ENCODE measurements at places on chromosomes 2 and 18.

GRCh38 chr2:228067309-228067708 is 114.2 kb downstream of the SPHKAP start:
- no peak for DNase-seq

GRCh38 chr2:98219152-98219551 is 127.1 kb upstream of the CNGA3 start:
- no peak for DNase-seq

DNA sequence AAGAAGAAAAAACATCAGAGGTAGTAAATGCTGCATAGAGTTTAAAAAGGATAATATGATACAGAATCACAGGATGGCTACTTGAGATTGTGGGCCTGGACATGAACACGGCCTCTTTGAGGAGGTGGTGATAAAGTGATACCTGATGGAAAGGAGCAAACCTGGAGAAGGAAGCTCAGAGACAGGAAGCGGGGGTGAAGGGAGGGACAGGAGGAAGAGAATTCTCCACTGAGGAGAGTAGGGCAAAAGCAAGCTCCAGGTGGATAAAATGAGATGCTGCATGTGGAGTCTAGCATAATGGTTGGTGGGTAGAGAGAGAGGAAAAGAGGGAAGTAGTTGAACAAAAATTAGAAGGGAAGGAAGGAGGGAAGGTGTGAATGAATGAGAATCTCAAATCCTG is 77.0 kb upstream of the GALNT3 start:
- no peak for DNase-seq

DNA sequence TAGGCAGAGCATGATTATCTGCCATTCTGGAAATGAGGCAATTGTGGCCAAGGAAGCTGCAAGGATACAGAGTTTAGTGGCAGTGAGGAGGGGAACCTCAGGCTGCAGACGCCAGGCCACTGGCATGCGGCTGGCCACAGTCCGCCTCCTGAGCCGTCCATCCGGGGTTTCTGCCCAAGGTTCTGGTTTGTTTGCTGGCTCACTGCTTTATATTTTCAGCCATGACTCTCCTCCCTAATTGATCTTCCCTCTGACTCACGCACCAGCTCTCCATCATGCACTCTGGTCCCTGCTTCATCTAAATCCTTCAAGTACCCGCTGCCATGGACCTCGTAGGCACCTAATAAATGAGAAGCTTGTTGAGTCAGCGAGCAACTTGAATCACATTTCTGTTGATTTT is 107.8 kb upstream of the REV1 start:
- no peak for DNase-seq

GRCh38 chr2:142822190-142822589 is 55.3 kb upstream of the KYNU start:
- DNase-seq: no peak

GRCh38 chr2:200850512-200851256 is 13.8 kb downstream of the CLK1 start:
- no peak for DNase-seq

All from RWPE1 (cell line).